Fibroblast of gingiva (primary cell): ENCODE measurements at places on chromosomes 6 and 20.

GRCh38 chr6:54284161-54284860, 23.9 kb upstream of the TINAG start:
- DNase-seq: no peak

GRCh38 chr6:150118627-150119026, 24.2 kb upstream of the PPP1R14C start:
- no peak for DNase-seq

DNA sequence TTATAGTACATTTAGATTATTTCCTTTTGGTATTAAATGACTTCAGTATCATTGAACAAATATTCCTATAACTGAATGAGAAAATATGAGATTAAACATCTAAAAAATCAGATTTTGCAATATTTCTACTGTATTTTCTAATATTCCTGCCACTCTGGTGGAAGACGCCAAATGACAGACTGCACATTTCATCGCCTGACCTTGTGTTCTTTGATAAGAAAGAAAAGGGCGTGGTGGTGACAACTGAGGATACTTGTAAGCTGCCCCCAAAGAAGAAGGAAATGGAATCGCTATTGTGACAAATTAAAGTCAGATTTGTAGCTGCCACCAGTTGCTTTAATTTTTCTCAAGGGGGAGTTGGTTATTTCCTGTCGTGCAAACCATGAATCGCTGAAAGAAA, 131.3 kb downstream of the MTFR2 start:
- no peak for DNase-seq

DNA sequence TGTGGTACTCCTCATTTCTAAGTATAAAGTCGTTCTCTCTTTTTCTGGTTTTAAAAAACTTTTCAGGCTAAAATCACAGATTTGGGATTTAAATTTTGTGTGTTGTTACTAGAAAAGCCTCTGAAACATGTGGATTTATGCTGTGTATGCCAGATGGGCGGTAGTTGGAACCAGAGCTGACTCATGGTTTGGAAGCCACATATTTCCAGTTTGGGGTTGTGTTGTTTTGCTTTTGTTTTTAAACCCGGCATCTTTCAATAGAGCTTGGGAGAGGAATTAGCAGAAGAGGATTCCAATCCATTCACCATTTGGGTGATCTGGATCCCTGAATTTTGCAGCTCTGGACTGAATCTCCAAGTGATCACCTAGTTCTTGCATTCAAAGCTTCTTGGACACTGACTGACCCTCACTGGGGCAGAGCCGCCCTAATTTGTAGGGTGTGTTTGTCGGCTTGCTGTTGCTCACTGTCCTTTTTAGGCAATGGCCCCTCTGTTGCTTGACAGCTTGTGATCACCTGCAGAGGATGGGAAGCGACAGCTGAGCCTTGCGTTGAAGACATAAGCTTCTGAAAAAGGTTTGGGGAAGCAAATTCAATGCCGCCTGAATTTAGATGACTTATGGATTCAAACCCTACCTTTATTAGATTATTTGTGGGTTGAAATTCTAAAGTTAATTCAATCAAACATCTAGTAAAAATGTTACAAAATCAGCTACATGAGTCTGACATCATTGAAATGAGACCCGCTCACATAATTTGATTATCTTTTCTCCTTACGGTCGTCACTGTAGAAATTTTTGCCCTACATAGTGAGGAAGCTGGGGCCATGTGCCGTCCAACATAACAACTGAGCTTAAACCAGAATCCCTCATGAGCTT, 79.9 kb upstream of the CD83 start:
- peak; percentile 56 for DNase-seq

- DNase-seq: no peak
Measured at GRCh38 chr20:24773168-24773567, 175.9 kb upstream of the CST7 start.

DNA sequence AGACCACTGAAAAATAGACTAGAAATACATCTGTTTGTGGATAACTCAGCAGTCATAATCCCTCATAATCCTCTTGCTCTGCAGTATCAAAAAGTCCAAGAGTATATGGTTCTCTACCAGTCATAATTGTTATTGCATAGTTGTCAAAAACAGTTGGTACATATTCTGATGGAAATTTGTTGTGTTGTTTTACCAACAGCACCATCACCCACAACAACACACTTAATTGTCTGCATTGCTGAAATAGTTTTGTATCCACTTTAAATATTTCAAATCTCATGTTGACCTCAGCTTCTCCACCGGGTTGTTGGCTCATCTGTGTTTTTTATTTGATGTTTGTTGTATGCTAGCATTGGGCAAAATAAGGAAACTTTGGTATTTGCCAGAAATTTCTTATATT, 39.4 kb downstream of the ITCH start:
- peak; percentile 18 for DNase-seq

- DNase-seq: no peak
Measured at GRCh38 chr6:114049367-114049966, 78.5 kb upstream of the HDAC2 start.

DNA sequence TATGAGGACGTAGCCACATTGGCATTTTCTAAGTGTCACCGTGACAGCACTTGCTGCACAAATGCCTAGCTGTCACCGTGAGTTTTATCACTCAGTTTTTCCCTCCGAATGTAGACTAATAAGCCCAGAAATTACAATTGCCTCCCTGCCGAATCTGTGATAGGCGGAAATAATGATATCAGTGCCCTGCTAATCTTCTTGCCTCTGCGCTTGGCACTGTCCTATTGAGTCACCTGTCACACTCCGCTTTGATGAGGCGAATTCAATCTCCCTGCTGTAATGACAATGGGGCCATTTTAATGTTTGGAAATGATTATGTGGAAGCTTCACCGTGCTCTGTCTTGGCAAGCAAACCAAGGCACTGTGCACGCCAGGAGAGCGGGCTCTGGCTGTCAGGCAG, 112.8 kb downstream of the LINC00237 start:
- DNase-seq: no peak

- DNase-seq: no peak
Measured at GRCh38 chr6:11710311-11710761, 68.3 kb downstream of the ADTRP start.
